ENCODE measurements at places on chromosomes 2 and 18. TPM values are rescaled to one million over a fixed set of nuclear protein-coding genes. Genes with fewer than 3 reads are reported as not detected.

DCC gene
- 0.14 TPM for total RNA-seq

GRCh38 chr2:136874258-136874657 is 108.9 kb downstream of the THSD7B start:
- H3K36me3 ChIP-seq = no peaks in the 10 kb centered on the region
- no peak overlapping the region for H3K4me3 ChIP-seq

VWA3B gene
- 0.09 TPM for total RNA-seq

WNT6 gene
- total RNA-seq = not detected

SRD5A2 gene
- 0.06 TPM for total RNA-seq

TMEM178A gene
- 22.5 TPM for total RNA-seq

FSHR gene
- 0.95 TPM for total RNA-seq

DNA sequence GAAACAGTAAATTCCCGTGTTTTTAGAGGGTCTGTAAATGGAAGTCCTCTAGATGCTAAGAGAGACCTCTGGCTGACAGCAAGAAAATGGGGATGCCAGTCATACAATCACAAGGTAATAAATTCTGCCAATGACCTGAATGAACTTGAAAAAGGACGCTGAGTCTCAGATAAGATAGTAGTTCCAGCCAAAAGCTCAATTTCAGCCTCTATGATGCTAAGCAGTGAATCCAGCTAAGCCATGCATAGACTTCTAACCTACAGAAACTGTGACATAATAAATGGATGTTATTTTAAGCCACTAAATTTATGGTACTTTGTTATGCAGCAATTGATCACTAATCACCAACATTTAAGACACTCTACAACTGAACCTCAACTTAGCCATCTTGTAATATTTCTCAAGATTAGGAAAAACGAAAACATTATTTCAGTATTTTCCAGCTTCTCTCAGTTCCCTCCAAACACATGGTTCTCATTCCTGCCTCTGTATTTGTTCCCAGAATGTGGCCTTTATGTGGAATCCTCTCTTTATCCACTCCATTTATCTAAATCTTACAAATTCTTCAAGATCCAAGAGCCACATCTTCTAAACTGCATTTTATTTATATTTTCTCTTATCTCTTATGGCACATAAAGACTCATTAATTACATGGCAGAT is 331.1 kb downstream of the GULP1 start:
- no peak overlapping the region for H3K4me3 ChIP-seq
- no peak for DNase-seq
- no peaks in the 10 kb centered on the region for H3K27me3 ChIP-seq

GPR39 gene
- 10.9 TPM for total RNA-seq

Measured in cardiac muscle cell (in vitro differentiated cells and primary cell).